NB4 (cell line): ENCODE measurements at places on chromosomes 13 and 19.

- no peak for DNase-seq
These were observed 286.5 kb downstream of the MTUS2 start for GRCh38 chr13:29106651-29107050.

DNA sequence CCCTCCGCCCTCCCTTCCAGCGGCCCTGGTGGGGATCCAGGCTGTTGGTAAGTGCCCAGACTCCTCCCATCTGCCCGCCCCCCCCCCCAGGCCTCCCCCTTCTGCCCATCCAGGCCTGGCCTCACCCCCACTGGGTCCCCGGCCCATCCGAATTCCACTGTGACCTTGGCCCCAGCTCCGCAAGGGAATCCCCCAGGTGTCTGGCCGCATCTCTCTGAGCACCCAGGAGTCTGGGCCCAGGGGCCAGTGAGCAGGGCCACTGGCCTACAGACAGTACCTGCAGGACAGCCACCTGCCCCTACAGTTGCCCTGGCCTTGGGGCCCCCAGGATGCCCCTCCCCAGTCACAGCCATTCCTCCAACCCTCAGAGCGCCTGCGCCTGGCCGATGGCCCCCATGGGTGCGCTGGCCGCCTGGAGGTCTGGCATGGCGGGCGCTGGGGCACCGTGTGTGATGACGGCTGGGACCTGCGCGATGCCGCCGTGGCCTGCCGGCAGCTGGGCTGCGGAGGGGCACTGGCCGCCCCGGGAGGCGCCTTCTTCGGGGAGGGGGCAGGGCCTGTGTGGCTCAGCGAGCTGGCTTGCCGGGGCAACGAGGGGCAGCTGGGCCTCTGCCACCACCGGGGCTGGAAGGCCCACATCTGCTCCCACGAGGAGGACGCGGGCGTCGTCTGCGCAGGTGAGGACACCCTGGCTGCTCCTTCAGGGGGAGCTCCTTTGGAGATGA, 912 bp downstream of the SSC5D start:
- no peak for DNase-seq

- no peak for DNase-seq
These were observed 75.0 kb downstream of the ZIC5 start for GRCh38 chr13:99896369-99897075.

GRCh38 chr13:51518827-51519226, 65.4 kb upstream of the WDFY2 start:
- DNase-seq = peak; percentile 77

DNA sequence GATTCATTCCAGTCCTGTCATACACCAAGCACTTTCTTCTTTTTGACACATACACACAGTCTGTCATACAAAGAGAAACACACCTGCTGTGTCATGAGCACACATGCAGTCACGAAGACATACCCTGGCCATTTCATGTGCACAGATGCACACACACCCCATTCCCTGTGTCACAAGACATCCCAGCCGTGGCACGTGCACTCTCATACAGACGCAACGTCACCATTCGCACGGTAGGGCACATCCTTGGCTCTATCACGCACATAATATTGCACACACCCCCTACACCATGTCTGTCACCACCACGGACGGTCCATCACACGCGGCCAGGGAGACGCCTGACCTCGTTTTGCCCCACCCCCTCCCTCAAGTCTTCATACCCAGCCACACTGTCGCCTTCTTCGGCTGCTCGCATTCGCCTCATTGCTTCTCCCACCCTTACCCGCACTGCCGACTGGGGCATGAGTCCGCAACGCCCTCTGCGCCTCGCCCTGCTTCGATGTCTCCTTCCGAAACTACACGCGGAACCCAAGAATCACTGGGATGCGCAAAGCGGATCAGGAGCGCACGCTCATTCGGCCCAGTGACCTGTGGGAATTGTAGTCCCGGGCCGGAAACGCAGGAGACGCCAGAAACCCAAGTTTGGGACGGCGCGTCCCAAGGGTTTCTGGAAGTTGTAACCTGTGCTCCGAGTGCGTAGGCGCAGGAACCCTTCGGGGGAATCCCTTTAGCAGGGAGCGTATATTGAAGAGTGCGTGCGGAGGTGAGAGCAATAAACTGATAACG, 6.8 kb upstream of the ZNF283 start:
- DNase-seq = no peak

GRCh38 chr19:45518469-45518826, 11.2 kb downstream of the VASP start:
- DNase-seq = no peak

DNA sequence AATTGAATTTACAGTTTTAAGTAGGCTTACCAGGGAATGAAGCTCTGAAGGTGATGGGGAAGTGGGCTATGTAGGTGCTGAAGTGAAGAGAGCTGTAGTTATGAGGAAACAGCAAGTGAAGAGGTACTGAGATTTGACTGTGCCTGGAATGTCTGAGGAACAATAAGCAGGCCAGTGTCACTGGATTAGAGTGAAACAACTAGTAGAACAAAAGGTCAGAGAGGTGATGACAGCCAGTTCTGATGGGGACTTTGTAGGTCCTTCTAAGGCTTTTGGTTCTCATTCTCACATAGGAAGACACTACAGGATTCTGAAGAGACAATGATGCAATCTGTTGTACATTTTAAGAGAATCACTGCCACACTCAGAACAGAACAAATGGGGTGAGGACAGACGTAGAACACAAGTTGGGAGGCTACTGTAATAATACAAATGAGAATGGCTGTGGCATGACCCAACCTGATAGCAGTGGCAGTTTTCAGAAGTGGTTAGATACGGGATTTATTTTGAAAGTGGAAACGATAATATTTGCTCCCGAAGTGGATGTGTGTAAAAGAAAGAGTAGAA, 130.8 kb downstream of the MYCBP2 start:
- no peak for DNase-seq

DNA sequence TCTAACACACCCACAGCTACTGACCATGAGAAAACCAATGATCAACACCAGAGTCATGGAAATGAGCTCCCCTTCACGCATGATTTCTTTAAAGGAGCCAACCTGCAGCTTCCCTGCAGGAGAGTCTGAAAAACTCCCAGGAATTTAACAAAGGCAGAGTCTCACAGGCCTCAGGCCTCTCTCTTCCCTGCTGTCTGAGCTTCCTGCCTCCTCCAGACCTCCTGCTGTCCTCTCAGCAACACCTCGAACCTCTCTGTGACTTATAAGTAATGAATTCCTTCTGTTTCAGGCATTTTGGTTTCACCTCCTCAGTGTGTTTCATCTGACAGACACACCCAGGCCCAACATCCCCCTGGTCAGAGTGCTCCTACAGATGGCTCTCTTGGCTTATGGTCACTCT, 1044.4 kb downstream of the UQCRFS1 start:
- DNase-seq = no peak

DNA sequence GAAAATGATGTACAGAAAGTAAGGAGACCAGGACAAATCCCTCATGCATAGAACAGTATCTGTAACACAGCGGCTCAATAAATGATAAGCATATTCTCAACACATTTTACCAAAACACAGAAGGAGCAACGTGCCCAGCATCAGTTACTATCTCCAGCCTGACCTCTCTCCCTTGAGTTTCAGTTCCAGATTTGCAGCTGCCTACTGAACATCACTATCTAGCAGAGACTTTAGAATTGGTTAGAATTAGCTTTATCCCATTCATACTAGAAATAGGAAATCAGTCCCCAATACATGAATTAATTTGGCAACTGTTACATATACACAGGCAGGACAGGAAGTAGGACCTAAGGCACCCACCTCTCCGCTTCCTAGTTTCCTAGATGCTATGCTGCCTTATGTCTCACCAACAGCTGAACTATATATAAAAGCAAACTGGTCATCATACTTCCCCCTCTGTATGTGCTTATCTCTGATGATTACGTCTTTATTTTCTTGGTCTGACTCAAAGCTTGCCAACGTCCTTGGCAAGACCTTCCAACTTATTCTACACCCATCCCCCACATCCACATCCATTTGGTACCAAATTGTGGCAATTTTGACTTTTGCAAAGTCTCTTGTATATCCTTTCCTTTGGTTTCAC, 61.1 kb downstream of the SACS start:
- DNase-seq = peak; percentile 33

GRCh38 chr19:16976446-16976845, 50.2 kb downstream of the CPAMD8 start:
- no peak for DNase-seq

GRCh38 chr13:25982907-25983306, 68.9 kb downstream of the SHISA2 start:
- DNase-seq = no peak

DNA sequence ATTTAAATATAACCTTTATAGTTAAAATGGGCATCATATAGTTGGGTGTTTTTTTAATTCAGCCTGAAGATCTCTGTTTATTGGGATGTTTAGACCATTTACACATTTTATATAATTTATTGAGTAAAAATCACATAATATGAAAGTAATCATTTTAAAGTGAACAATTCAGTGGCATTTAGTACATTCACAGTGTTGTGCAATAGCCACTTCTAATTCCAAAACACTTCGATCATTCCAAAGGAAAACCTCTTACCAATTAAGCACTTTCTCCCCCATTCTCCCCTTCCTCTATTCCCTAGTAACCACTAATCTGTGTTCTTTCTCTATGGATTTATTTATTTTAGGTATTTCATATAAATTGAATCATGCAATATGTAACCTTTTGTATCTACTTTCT, 30.2 kb downstream of the ZNF527 start:
- DNase-seq = no peak

DNA sequence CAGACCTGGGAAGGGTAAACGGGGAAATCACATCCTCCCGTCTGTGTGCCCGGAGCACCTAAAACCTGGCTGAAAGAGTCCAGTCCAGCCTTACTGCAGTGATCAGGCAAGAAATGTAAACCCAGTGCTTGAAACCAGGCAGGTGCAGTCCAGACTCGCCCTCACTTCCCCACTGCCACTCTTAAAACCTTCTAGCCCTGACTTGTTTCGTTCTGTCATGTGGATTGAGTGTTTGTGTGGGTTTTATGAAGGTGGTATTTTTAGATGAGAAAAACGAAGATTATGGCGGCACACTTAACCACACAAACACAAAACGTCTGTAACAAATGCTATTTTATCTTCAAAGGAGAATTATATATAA, 839 bp upstream of the CKAP2 start:
- peak; percentile 56 for DNase-seq

GRCh38 chr19:9037400-9038062, 27.3 kb upstream of the MUC16 start:
- DNase-seq = no peak

DNA sequence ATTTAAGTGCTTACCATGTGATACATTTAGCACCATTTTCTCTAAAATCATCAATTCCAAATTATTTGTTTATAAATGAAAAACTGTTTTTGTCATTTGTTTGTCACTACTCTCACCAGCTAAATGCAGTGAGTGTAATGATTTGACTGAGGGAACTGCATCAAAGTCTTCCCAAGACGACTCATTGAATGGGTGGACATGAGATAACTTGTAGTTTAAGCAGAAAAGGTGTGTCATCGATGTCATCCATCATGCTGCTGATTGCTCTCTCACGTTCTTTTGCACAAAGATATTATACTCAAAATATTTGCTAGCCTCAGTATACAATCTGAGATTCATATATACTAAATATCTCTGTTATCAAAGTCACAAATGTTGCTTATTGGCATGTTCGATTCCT, 366.5 kb downstream of the IRS2 start:
- no peak for DNase-seq

GRCh38 chr13:51997641-51998330, 13.5 kb downstream of the ATP7B start:
- no peak for DNase-seq

GRCh38 chr13:79447141-79447540, 33.8 kb upstream of the NDFIP2 start:
- DNase-seq = no peak

DNA sequence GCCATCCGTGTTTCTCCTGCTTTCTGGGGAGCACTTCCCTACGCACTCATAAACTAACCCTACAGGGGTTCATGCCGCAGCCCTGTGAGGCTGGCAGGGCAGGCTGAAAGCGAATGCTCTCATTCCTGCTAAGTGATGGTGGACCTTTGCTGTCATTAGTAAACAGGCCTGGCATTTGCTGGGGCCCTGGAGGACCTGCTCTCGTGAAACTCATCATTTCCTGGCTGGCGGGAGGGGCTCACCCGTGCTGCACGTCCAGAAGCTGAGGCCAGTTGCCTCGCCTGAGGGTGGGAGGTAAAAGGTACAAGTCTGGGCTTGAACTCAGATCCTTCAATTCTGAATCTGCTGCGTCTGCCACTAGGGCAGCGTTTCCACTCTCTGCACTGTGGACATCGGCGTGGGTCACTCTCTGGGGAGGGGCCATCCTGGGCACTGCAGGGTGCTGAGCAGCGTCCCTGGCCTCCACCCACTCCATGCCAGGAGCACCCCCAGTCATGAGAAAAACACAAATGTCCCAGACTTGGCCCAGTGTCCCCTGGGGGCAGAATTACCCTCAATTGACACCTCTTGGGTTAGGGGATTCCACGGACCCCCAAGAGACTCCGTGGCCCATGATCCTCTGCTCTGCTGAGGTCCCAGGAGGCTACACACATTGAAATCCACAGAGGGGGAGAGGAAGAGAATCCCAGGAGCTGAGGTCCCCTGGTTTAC, 7.0 kb downstream of the MOB3A start:
- DNase-seq = peak; percentile 62

GRCh38 chr19:35841961-35842595, 10.2 kb downstream of the NPHS1 start:
- DNase-seq = no peak

- DNase-seq = peak; percentile 96
These were observed 12.3 kb downstream of the RBM26 start for GRCh38 chr13:79393564-79394249.

- no peak for DNase-seq
These were observed 77.5 kb downstream of the SERP2 start for GRCh38 chr13:44451126-44451525.

DNA sequence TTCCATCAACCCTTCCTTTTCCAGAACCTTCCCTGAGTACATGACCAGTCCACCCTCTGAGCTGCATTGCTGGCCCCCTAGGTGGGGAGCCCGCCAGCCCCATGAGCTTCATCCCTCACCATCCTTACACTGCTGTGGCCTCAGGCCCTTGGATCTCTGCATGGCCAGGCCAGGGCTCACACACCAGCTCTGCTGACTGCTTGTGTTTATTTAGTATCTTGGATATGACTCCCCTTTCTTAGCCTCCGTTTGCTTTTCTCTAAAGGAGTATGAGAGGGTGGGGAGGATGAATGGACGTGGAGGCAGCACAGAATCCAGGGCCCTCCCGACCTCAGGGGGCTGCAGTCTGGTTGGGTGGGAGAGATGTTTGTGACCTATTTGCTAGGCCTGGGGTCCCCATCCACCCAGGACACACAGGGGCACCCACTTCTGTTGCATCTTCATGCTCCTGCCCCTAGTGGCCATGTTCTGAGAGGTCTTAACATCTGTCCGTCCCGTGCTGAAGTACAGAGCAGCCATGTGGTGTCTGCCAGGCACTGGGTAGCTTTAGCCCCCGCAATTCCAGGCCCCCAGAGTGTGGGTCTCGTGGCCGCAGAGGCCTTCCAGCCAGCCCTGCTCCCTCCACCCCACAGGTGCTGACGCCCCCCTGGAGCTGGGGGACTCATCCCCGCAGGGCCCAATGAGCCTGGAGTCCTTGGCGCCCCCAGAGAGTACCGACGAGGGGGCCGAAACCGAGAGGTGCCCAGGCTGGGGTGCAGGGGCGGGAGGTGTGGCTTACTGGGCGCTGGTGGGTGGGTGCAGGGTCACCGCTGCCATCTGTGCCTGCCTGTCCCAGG, 13.0 kb downstream of the ARHGEF1 start:
- no peak for DNase-seq
